ENCODE measurements at places on chromosomes 2 and 18.

GRCh38 chr18:53521068-53521467 is 703.4 kb downstream of the MBD2 start:
- DNase-seq = no peak

DNA sequence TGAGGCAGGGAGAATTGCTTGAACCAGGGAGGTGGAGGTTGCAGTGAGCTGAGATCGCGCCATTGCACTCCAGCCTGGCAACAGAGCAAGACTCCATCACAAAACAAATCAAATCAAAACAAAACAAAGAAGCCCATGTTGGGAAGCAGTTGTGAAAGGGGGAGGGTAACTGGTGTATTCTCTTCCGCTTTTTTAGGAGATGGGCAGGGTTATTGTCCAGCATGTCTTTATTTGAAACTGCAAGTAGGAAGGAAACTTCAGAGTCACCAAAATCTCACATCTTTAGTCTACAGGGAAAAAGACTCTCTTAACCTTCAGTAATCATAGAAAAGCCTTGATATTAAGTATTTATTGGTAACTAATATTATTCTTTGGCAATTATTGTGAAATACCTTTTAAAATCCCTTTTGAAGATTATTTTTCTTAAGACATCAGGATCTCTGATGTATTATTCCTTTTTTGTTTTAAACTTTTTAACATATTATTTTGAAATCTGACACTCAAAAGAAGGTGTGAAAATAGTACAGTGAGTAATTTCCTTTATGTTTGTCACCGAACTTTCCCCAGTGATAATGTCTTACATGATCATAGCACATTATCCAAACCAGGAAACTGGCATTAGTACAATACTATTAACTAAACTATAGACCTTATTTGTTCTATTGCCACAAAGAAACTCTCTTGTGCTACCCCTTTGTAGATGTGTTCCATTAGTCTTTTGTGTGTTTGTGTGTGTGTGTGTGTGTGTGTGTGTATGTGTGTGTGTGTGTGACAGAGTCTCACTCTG is 84.3 kb upstream of the LTBP1 start:
- no peak for DNase-seq

- DNase-seq = no peak
Observed at GRCh38 chr2:135076556-135076955, 24.5 kb downstream of the RAB3GAP1 start.

GRCh38 chr2:11514081-11514730 is 19.6 kb upstream of the GREB1 start:
- DNase-seq = no peak

DNA sequence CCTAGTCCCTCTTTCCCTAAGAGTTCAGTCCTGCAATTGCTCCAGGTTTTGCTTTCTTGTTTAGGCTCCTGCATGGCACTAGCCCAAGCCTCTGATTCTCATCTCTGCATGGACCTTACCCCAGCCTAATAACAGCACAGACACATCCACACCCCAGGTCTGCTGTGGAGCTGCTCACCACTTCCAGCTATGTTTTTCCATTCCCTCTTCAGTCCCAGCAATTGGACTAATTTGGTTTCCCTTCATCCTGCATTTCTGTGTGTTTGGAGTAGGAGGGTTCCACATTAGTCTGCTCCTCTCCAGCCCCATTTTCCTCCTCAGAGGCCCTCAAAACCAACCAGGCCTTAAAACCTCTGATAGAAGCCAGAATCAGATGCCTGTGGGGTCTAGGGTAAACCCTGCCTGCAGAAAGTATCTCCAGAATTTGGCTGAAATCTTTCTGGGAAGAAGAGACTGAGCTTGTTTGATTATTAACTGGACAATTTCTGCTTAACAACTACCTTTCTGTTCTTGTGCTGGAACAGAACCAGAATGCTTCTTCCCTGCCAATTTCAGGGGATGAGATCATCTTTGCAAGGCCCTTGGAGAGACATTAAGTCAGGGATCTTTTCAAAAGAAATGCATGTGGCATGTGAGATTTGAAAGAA is 95.9 kb downstream of the GFPT1 start:
- no peak for DNase-seq

DNA sequence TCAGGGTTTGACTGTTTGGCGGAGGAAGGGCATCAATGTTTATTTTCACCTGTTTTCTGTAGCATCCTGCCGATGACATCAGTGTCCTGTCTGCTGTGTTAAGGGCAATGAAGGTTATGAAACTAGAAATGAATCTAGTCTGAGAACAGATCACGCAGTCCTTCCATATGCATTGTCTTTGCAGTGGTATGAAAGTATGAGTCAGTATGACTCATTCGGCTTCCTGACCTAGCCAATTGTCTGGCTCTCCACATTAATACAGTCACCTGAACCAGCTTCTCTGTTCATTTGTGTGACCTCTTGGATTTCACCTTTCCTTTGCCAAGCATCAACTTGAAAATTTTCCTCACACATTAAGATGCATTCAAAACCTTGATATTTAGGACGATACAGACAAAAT is 353.8 kb downstream of the RND3 start:
- no peak for DNase-seq

DNA sequence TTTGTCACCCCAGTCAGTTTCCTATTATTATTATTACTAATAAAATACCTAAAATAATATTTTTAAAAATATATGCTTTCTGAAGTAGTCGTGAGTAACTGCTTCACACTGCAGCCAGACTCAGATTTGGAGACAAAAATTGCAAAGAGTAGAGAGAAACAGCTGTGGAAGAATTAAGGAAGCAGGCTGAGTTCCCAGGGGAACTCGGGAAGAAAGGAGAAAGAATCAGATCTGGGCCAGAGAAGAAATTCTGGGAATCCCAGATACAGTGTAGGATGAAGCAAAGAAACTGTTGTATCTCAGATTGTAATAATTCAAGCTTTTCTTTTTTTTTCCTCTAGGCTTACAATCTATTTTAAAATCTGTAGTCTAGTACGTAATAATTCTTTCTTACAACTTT is 182.3 kb downstream of the FTCDNL1 start:
- DNase-seq = no peak

- DNase-seq = no peak
Observed at GRCh38 chr2:40244251-40244650, 207.6 kb downstream of the SLC8A1 start.

GRCh38 chr2:84477886-84478285 is 18.8 kb upstream of the SUCLG1 start:
- no peak for DNase-seq

DNA sequence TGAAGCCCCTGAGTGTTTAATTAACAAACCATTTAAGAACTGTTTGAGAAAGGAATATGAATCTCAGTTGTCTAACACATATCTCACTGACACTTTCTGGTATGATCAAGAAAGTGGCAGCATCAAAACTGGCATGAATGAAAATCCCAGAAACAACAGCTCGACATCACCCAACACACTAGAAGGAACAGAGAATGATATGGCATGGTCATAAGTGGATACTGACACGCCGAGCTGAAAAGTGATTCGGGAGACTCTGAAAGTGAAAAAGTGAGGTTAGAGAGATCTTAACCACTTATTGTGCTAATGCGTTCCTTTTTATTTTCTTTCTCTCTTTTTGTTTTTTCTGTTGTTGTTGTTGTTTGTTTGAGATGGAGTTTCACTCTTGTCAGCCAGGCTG is 37.9 kb downstream of the MRPL35 start:
- no peak for DNase-seq

DNA sequence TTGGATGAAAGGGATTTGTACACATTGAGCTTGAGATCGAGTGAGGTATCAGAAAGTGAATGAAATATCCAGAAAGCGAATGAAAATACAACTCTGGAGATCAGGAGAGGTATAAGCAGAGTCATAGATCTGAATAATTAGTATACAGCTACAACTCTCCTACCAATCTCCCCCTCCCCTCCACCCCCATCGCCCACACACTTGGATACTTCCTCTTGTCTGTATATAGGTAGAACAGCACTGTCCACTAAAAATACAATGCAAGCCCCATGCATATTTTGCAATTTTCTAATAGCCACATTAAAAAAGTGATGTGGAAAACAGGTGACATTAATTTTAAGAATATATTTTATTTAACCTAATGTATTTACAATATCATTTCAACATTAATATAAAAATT is 23.7 kb upstream of the WIPF1 start:
- DNase-seq = no peak

DNA sequence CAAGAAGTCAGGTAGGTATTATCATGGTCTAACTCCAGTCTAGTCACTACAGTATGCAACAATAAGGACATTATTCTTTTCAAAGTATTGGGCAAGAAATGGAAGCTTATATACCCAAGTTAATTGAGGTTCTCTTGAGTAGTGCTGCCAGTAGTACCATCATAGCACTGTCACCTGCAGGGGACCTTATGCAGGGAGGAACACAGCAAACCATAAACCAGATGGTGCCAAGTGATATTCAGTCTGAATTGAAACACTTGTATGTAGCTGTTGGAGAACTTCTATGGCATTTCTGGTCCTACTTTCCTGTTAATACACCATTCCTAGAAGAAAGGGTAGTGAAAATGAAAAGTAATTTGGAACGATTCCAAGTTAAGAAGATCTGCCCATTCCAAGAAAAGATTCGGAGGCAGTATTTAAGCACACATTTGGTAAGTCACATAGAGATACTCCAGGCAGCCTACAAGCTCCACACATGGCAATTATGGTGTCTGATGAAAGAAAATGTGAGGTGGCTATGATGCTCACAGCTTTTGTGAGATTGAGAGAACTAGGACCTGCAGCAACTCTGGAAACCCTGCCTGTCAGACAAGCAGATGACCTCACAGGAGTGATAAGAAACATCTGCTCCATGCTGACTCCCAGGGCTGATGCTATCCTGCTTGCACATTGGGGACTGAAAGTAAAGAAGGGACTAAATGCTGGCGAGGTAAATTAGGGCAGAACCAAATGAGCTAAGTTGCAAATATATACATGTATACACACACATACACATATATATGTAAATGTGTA is 174.7 kb downstream of the MC4R start:
- no peak for DNase-seq

DNA sequence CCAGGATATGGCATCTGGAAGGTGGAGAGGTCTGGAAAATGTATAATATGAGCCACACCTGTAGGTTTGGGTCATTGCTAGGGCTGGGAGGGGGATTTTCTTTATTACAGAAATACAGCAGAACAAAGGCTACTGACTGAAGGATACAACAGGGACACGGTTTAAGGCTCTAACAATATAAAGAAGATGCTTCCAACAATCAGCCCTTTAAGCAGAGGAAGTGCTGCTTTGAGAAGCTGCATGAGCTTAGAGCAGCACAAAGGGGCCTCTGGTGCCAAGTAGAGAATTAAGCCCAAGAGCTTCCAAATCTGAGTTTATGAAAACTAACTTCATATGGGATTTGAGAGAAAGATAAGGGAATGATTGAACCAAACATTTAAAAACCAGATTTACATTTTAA is 174.5 kb upstream of the RMP24 start:
- no peak for DNase-seq

GRCh38 chr18:39627936-39628335 is 2062.3 kb upstream of the CELF4 start:
- no peak for DNase-seq

- no peak for DNase-seq
Observed at GRCh38 chr2:32357318-32358110, 691 bp downstream of the BIRC6 start.

GRCh38 chr2:72605836-72606442 is 219.9 kb downstream of the EXOC6B start:
- no peak for DNase-seq

- DNase-seq = no peak
Observed at GRCh38 chr2:187567126-187567525, 12.9 kb upstream of the TFPI start.

DNA sequence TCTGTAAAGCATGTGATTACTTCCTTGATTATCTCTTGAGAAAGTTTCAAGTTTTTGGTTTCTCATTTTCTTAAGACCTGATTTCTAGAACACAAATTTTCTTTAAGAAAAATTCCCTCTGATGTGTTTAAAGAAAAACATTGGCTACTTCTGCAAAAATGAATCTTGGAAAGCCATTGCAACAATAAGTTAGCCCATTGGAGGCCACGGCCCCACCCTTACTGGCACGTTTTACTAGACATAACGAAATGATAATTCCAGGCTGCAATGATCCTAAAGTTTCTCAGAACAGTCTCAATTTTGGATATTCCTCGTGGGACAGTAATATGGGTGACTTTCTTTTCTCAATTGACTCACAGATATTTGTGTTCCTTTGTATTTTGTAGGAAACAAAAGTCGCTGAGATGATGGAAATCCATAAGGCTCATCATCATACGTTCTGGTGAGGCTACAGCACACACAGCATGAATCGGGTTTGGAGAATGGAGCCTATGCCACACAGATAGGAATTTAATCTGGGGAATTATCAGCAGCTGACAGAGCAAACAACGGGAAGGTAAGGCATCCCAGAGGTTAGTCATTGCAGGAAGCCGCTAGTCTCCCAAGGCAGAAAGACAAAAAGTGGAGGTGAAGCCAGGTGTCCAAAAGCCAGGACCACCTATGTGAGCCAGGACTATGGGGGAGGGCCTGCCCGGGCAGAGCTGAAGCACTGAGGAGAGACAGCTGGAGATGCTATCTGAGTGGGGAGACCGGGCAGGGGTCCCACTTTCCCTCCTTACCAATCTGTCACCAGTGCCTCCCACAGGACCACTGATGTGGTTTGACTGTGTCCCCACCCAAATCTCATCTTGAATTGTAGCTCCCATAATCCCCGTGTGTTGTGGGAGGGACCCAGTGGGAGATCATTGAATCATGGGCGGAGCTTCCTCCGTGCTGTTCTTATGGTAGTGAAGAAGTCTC is 35.9 kb downstream of the SOWAHC start:
- no peak for DNase-seq

- no peak for DNase-seq
Observed at GRCh38 chr18:6368017-6368416, 46.7 kb downstream of the L3MBTL4 start.

DNA sequence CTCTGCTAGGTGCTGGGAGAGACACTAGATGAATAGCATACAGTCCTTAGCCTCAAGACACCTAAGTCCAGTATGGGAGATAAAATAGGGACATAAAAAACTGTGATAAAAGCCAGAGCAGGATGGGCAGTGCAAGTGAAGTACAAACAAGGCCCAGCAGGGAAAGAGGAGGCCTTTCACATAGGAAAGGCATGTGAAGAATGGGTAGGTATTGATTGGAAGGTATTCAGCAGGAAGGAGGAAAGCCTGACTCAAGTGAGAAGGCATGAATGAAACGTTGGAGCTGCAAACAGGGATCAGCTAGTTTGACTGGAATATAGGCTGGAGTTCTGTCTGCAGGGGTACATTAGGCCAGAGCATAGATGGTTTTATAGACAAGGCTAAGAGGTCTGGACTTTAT is 11.0 kb upstream of the CXCR4 start:
- DNase-seq = no peak

Data from 8988T (cell line).